ENCODE measurements at places on chromosomes 5 and 9.

- DNase-seq = no peak
These were observed 39.6 kb upstream of the IDNK start for GRCh38 chr9:83583151-83584014.

DNA sequence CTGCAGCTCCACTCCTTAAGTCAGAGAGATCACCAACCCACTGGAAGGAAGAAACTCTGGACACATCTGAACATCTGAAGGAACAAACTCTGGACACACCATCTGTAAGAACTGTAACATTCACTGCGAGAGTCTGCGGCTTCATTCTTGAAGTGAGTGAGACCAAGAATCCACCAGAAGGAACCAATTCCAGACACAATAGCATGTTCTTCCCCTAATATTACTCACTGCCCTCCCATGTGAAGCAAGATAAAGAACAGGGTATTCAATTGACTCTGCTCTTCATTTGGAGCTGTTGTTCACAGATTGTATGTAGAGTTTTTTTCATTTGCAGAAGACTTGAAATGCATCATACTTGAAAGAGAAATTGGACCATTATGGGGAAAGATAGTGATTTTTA is 10.8 kb downstream of the SAXO1 start:
- DNase-seq = no peak

- no peak for DNase-seq
These were observed 12.9 kb downstream of the DYNC2I2 start for GRCh38 chr9:128643519-128644300.

DNA sequence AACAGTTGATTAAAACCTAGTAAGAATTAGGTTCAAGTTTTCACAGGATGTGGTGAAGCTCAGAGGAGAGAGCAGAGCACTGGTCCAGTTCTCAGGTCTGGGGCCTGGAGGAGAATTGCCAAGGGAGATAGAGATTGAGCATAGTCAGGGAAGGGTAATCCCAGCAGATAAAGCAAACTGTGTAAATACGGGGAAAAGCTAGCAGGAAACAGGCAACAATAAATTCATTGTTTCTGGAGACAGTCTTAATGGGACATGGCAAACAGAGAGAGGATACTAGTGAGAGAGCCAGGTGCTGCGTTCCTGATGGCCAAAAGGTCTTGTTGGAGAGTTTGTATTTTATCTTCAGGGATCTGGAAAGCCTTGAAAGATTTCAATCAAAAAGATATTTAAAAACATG is 333.0 kb downstream of the PDE4D start:
- no peak for DNase-seq

GRCh38 chr5:79330071-79330470 is 94.1 kb downstream of the JMY start:
- DNase-seq = no peak
